ENCODE measurements at places on chromosomes 2 and 18.

DNA sequence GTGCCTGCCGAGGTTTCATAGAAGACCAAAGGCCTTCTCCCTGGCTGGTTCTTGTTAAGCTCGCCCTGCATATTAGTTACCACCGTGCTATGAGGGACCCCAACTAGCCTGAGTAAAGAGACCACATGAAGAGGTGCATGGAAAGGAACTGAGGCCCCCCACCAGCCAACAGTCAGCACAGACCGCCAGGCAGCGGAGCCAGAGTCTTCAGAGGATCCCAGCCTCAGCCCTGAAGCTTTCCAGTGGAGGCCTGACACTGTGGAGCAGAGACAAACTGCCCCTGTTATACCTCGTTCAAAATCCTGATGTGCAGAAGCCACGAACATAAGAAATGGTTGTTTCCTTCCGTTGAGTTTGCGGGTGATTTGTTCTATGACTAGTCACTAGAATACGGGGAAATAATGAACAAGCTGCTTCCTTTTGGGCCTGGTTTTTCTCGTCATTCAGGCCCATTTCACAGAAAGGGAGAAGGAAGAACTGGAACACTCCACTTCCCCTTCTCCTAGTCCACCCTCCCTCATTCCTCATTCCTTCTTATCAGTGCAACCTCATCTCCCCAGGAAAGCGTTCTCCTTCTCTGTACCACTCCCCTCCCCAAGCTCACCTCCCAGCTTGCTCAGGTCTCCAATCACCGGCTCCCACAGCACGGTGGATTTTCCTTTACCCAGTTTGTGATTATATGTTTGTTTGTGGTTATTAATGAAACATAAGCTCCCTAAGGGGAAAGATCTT lies 3.0 kb upstream of the GLI2 start:
- no peak for DNase-seq

DNA sequence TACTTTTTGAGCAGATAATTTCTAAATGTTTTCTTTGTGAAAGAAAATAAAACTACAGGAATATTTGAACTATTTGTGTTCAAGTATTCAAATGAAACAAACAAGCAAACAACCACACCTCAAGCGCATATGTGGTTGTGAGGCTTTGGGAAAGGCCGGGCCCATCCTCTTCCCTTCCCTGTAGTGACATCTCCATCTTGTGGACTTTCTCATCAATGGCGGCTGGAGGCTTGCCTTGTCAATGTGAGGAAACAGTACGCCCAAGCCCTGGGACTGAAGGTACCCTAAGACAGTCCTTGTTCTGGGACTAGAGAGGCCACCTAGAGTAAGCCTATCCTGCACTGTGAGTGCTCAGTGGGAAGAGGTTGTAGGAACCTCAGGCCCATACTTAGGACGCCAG lies 166.8 kb downstream of the TPGS2 start:
- no peak for DNase-seq

DNA sequence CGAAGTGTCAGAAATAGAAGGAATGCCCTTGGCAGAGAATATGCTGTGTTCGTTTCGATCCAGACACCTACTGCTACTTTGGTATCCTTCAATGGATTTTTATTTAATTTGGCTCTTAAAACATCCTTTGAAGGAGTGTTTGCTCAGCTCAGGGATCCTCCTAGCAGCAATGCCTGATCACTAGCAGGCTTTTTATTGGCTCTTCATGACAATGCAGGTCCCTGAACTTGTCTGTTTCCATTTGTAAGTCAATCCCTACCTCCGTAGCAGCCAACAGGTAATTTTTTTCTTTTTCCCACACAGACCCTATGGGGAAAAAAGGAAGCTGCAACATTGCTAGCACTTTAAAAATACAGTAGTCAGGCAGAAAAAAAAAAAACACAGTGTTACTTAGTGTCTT lies 366.2 kb upstream of the LRRTM1 start:
- DNase-seq = no peak

GRCh38 chr2:239396881-239397681 lies 3.7 kb downstream of the HDAC4 start:
- no peak for DNase-seq

DNA sequence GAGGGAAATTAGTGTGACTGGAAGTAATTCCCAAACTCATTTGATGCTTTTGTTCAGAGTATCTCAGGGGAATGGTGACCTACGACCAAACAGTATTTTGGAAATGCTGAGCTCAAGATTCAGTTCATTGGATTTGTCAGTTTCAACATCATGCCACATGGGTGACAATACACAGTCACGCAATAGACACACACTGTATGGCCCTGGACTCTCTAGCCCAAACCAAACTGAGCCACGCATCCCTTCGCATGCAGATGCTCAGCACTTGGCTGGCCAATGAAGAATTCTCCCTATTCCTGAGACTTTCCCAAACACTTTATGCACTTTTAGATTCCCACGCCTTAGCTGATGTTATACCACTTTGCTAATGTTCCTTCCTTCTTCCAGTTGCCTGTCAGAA lies 10.0 kb downstream of the PDE1A start:
- no peak for DNase-seq

GRCh38 chr2:35428548-35428947 lies 927.0 kb upstream of the CRIM1 start:
- DNase-seq = no peak

- DNase-seq = no peak
Observed at GRCh38 chr2:58594175-58594574, 353.1 kb upstream of the FANCL start.

GRCh38 chr18:46366751-46367376 lies 262.7 kb downstream of the HAUS1 start:
- DNase-seq = no peak

GRCh38 chr18:4851301-4851976 lies 345.6 kb downstream of the AKAIN1 start:
- DNase-seq = no peak

DNA sequence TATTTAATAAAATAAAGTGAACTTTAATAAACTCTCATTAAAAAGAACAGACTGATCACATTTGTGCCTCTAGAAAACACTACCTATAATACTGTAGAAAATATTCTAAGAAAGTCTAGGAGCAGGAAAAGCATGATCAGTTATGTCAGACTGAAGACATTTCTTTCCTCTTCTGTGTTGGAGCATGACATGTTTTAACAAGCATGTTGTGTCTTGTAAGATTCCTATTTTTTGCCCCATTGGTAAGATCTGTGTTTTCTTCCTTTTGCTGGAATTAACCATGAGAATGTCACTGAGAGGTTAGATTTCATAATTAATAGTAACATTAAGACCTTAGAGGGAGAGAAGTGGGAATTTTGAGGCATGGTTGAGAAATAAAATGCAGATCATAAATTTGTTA lies 27.7 kb downstream of the LAMA3 start:
- DNase-seq = no peak

DNA sequence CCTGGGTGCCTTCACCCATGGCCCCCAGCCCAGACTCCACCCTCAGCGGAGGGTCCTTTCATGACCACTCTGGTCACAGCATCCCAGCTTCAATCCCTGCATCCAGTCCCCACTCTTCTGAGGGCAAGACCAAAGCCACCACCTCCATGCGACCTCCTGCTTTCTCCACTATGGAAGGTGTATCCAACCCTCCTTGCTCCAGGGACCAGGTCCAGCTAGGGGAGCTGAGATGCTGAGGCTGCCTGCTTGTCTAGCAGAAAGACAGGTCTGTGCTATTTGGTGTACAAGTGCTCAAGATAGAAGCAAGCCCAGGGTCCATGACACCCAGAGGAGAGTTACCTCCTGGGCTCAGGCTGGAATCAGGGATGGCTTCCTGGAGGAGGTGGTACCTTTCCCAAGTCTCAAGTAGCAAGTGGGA lies 73.8 kb upstream of the RAB6C start:
- DNase-seq = peak; percentile 7

DNA sequence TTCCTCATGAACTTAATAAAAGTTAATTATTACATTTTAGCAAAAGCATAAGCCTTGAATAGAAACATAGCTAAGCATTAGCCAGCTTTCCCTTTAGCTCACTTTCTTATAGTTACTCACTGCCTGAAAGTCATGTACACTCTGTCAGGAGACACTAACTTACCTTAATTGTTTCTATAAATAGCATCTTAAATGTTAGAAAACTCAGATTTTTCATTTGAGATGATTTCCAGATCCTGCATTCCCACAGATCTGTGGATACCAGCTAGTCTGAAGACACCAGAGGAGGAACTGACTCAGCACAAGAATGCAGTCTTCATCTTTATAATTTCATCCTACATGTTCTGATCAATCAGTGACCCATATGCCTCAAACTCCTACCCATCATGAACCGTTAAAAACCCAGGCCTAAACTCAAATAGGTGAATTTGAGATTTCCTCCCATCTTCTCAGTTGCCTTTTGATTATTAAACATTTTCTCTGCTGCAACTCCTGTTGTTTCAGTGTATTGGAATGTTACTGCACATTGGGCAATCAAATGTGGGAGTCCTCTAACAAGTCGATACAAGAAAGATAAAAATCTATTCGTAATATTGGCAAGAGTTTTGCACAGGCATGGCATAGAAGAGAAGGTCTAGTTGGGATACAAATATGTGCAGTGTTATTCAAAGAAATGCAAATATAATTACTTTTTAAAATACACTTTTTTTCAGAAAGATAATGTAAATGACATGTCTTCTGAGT lies 857.4 kb upstream of the CDH2 start:
- DNase-seq = no peak

GRCh38 chr2:66303471-66303870 lies 131.5 kb upstream of the MEIS1 start:
- DNase-seq = no peak

DNA sequence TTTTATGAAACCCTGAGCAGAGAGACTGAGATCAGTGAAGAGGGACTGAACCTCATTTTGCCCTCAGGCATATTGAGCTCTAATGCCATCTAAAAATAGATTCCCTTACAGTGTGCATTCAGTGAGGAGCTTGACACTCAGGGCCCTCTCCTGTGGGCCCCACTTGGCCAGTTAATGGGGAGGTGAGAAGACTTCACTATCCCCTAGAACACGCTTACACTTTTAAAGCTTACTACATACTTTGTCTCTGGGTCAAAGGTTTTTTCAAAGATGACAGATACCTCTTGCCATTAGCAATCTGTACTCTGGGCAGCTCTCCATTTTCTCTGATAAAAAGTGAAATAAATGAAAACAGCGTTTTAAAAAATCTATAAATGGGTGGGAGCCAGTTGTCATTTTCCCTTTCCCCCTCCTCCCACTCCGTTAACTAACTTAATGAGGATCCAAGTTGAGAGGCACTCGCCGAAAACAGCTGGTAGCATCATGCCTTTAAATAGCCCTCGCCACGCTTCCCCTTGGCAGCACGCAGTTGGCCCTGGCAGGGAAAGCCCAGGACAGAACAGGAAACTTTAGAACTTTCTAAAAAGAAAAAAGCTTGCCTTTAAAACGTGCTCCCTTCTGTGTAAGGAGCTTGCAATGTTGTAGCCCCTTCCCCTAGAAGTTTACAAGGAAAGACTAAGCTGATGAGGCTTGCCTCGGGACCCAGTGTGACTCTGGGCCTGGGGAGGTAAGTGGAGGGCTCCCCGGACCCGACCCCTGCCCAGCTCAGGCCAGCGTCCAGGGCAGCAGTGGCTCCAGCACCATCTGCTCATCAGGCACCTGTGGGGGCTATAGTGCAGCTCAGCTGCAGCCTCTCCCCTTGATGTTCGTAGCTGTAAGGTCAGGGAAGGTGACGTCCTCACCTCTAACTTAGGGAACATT lies 58.8 kb upstream of the FOSL2 start:
- DNase-seq = no peak

DNA sequence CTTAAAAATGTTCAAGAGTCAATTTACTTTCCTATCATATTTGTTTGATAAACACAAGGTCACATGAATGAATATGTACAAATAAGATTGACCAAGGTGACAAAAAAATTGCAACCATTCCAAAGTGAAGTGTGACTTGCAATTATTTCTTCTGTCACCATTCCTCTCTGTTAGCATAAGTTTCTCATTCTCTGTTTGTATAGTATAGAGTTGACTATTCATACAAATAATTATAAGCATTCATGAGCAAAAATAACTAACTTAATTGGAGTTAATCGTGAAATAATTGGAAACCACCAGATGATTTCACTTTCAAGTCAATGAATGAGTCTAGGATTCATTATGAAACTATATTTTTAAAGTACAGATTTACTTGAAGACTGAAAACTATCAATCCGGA lies 42.1 kb downstream of the PGAP1 start:
- DNase-seq = no peak

DNA sequence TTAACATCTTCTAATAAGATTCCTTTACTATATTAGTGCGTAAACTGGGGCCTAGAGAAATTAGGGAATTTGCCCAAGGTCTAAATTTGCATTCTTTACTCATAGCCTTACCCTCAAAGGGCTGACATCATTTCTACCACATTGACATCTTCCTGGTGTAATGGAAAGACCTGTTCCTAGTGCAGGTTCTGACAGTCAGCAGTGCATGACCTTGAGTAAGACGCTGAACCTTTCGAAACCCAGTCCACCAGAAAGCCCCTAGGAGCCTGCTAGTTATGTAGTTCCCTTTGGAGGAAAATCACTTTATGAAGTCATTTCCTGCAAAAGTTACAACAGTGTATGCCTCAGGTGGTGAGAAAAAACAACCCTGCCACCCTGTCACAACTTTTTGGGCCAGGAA lies 388.3 kb downstream of the TNS1 start:
- DNase-seq = no peak

GRCh38 chr2:124740636-124741035 lies 715.5 kb downstream of the CNTNAP5 start:
- no peak for DNase-seq

GRCh38 chr18:77140439-77141109 lies 8.0 kb upstream of the MBP start:
- DNase-seq = no peak

- DNase-seq = no peak
Observed at GRCh38 chr2:110101280-110101844, 14.3 kb downstream of the MALL start.

DNA sequence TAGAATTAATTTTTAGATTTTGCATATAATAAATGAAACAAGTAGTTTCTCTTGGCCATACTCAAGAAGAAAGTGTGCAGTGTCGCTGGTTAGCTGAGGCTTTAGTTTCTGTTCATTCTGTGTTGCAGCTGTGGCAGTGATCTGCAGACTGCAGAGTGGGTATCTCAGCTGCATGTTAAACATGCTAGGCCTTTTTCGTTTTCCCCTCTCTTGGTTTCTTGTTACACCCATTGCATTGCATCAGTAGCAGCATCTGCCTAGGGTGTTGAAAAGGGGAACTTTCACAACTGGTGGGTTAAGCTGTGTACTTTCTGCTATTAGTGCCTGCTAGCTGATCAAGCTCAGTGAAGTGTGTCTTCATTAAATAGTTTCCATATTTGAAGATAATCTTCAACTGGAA lies 51.3 kb downstream of the ACSL3 start:
- no peak for DNase-seq
